ENCODE measurements at places on chromosomes 2 and 18.
A peak's percentile ranks its signal among the peaks of the same experiment; 100 is the strongest.

DNA sequence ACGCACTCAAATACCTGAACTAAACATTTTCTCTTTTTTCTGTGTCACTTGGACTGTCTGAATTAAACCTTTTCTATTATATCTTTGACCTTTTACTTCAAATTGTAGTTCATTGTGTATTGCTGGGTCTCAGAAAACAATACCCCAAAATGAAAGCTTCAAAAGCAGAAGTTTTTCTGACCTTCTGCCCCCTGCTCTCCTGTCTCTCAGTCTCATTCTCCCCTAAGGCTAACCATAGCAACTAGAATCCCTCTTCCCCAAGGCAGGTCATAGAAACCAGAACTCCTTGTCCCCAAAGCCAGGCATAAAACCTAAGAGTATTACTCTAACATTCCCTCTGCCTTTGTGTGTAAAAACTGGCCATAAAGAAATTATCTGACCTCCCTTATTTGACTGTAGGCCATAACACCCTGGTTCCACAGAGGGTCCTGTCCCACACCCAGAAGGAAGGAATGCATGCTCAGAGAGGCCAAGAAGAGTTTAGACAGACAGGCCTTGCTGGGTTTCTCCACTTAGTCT is 93.5 kb upstream of the B3GNT2 start:
- DNase-seq = no peak

DNA sequence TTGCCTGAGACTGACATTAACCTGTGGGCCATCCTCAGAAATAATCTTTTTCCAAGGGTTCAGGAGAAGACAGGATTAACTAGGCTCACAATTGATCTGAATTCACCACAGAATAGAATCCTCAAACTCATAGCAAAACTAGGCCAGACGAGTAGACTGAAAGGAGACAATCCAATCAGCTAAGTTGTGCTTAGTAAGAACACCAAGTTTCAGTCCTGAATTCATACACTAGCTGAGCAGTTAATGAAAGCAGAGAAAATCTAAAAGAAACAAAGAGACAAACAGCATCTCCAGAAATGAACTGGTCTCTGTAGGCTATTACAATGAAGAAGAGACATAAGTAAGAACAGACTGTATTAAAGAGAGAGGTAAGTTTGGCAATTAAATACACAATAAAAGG is 89.5 kb downstream of the GORASP2 start:
- no peak for DNase-seq

DNA sequence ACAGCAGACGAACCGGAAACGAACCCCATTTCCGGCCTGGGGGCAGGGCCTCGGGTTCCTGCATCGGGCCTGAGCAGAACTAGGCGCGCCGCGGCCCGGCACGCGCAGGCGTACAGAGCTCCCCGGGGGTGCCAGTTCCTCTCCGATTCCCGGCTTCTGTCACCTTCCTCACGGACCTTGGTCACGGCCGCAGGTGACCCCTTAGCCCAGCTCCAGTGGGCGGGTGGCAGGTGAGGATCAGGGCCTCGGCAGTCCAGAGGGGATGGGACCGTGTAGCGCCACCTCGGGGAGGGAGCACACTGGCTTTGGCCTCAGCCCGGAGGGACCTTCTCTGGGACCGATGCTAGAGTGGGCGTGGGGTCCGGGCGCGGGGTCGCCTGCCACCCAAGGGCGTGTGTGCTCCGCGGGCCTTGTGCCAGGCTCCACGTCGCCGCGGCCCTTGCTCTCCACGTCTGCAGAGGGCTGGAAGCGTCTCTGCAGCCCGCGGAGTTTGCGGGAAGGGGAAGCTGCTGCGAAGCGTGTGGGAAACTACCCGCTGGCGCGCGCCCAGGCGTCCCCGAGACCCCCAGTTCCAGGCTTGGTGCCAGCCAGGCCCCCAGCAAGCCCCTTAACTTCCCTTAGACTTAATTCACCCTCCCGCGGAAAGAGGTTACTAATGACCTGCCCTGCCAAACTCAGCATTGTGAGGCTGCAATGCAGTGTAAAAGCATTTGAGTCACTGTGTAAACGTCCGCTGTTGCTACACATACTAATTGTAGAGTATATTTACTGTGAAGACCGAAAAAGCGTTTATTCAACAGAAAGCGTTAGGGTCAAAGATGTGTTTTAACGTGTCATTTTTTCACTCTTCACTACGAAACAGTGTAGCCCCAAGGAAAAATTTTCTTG is at the start of gene TRAPPC12:
TRAPPC12 (plus strand) TSS at position 48 of the 888 bp plus-strand sequence. CDS start 7,930 bp downstream, outside the sequence.
- peak; percentile 91 for DNase-seq

- DNase-seq = no peak
Measured at GRCh38 chr2:134772493-134773169, 53.8 kb upstream of the TMEM163 start.
